Naive thymus-derived CD4-positive, alpha-beta T cell (primary cell): ENCODE measurements at places on chromosomes 2 and 18. TPM values are rescaled to one million over a fixed set of nuclear protein-coding genes. Genes with fewer than 3 reads are reported as not detected.

DNA sequence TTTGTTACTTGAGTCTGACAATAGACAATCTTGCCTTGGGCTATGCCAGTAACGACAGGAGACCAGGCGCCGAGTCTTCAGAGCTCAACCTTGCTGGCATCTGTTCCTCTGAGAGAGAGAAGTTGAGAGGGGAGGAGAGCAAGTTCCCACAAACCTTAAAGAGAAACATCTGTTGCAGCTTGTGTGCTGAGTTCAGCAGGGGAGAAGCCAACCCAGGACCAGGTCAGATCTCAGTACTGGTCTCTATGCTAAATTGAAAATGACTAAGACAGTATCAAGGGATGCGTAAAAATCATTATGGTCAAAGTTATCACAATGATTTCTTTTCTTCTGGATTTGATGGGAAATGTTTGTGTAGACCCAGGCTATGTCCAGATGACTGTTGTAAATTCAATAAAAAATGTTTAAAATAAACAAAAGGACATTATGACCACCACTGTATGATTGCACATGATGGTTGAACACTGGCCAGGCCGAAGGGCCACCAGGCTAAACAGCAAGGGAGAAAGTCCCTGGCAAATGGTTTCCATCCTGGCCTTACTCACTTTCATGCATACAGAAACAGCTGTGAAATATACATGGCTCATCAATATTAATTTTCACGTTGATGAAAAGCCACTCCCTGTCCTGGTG lies 100.3 kb upstream of the PMAIP1 start:
- no peaks in the 10 kb centered on the region for H3K27me3 ChIP-seq
- no peak for DNase-seq
- H3K4me3 ChIP-seq, result no peak overlapping the region
- H3K4me1 ChIP-seq, result no peaks in the 10 kb centered on the region

- H3K27ac ChIP-seq, result no peak overlapping the region
- H3K27me3 ChIP-seq, result no peaks in the 10 kb centered on the region
- H3K4me3 ChIP-seq, result no peak overlapping the region
- no peaks in the 10 kb centered on the region for H3K4me1 ChIP-seq
- no peak for DNase-seq
Measured at GRCh38 chr2:202149155-202149762, 76.2 kb downstream of the KIAA2012 start.

DNA sequence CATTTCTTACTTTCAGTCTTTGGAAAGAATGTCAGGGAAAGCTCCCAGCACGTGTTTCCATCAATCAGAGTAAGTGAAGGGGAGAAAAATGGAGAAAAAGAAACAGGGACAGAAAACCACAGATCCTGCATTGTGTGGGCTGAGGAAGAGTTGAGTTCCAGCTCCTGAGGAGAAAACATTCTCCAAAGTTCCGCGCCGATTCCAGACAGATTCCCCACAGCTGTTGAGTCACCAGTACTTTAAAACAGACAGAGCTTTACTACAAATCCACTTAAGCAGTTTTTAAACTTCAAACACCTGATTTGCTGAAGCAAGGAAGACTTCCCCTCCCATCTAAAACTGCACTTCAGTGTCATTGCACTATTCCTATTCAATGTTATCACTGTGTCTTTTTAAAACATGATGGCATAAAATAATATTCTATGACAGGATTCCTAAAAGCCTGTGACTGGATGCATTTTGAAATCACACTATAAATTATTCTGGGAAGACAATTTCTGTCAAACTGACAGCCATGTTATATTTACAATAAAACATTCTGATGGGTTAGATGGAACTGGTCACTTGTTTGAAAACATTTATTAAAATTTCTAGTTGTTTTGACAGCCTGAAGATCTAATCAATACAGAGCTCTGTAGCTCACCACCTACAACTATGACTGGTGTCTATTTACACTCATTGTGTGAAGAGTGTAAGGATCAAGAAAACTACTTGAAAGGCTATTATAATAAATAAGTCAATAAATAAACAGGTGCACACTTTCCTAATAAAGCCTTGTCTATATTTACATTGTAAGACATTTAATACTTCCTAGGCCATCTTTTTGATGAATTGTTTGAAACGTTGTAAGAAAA lies 40.9 kb downstream of the TCF4 start:
- DNase-seq, result no peak
- no peaks in the 10 kb centered on the region for H3K36me3 ChIP-seq
- no peak overlapping the region for H3K4me3 ChIP-seq
- no peaks in the 10 kb centered on the region for H3K4me1 ChIP-seq
- no peak overlapping the region for H3K27ac ChIP-seq

- peak overlapping the region; percentile 3 for H3K4me3 ChIP-seq
- peak; percentile 22 for DNase-seq
- peaks cover 21% of the 10 kb centered on the region for H3K4me1 ChIP-seq
- peak overlapping the region; percentile 14 for H3K27ac ChIP-seq
- H3K36me3 ChIP-seq, result no peaks in the 10 kb centered on the region
Measured at GRCh38 chr2:136212426-136213378, 94.8 kb upstream of the CXCR4 start.

- H3K4me1 ChIP-seq, result no peaks in the 10 kb centered on the region
- no peak overlapping the region for H3K27ac ChIP-seq
- no peak overlapping the region for H3K4me3 ChIP-seq
- no peak for DNase-seq
- no peaks in the 10 kb centered on the region for H3K36me3 ChIP-seq
Measured at GRCh38 chr2:60072609-60073008, 480.8 kb downstream of the BCL11A start.

GRCh38 chr2:8367833-8368232 lies 314.0 kb upstream of the ID2 start:
- H3K27ac ChIP-seq, result no peak overlapping the region
- no peaks in the 10 kb centered on the region for H3K27me3 ChIP-seq
- no peak for DNase-seq
- no peaks in the 10 kb centered on the region for H3K36me3 ChIP-seq
- H3K4me3 ChIP-seq, result no peak overlapping the region
- no peaks in the 10 kb centered on the region for H3K4me1 ChIP-seq

DNA sequence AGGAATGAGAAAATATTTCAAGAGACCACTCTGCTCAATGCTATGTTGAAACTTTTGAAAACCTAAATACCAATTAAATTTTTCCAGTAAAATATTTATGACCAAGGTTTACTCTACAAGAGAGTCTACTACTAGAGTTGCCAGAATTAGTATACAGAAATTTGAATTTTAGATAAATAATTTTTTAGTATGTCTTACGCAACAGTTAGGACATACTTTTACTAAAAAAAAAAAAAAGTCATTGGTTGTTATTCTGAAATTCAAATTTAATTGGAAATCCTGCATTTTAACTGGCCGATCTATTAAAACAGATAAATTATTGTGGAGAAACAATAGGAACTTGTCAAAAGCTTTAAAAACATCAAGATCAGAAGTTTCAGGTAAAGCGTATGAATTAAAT lies 49.1 kb upstream of the TMEM200C start:
- no peaks in the 10 kb centered on the region for H3K36me3 ChIP-seq
- no peaks in the 10 kb centered on the region for H3K27me3 ChIP-seq
- no peak for DNase-seq
- no peak overlapping the region for H3K4me3 ChIP-seq
- no peaks in the 10 kb centered on the region for H3K4me1 ChIP-seq

DNA sequence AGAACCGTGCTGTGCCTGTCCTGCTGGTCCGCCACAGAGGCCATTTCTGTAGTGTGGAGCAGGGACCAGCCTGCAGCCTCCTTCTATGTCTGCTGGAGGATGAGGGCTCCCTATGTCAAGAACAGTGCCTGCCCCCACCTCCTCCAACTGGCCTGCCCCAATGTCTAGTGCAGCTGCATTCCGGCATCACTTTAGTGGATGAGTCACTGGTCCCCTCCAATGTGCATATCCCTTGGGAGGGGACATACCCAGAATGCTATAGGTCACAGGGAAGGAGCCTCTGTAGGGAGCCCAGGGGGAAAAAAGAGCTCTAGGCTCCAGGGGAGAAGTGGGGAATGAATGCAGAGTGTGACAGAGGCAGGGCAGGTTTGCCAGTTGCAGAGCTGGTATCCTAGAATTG lies 219.6 kb downstream of the CELF4 start:
- DNase-seq, result no peak
- no peaks in the 10 kb centered on the region for H3K4me1 ChIP-seq
- no peak overlapping the region for H3K27ac ChIP-seq
- H3K27me3 ChIP-seq, result no peaks in the 10 kb centered on the region
- no peak overlapping the region for H3K4me3 ChIP-seq
- H3K36me3 ChIP-seq, result no peaks in the 10 kb centered on the region

GRCh38 chr18:51397347-51397962 lies 200.0 kb upstream of the MEX3C start:
- no peak overlapping the region for H3K27ac ChIP-seq
- DNase-seq, result no peak
- H3K36me3 ChIP-seq, result no peaks in the 10 kb centered on the region
- H3K4me3 ChIP-seq, result no peak overlapping the region

- peaks cover 6% of the 10 kb centered on the region for H3K4me1 ChIP-seq
- no peak overlapping the region for H3K27ac ChIP-seq
Measured at GRCh38 chr2:172931918-172932520, 143.6 kb upstream of the MAP3K20 start.

- no peaks in the 10 kb centered on the region for H3K27me3 ChIP-seq
- H3K4me1 ChIP-seq, result no peaks in the 10 kb centered on the region
- no peaks in the 10 kb centered on the region for H3K36me3 ChIP-seq
- H3K27ac ChIP-seq, result no peak overlapping the region
Measured at GRCh38 chr18:42807887-42808286, 307.6 kb downstream of the RIT2 start.

- H3K4me3 ChIP-seq, result no peak overlapping the region
- H3K4me1 ChIP-seq, result peaks cover 25% of the 10 kb centered on the region
- no peaks in the 10 kb centered on the region for H3K36me3 ChIP-seq
- H3K27me3 ChIP-seq, result no peaks in the 10 kb centered on the region
Measured at GRCh38 chr18:3598581-3598980, 148.6 kb downstream of the TGIF1 start.

GRCh38 chr2:150887926-150888325 lies 373.7 kb downstream of the RBM43 start:
- no peak overlapping the region for H3K27ac ChIP-seq
- H3K27me3 ChIP-seq, result no peaks in the 10 kb centered on the region
- no peaks in the 10 kb centered on the region for H3K4me1 ChIP-seq
- H3K36me3 ChIP-seq, result no peaks in the 10 kb centered on the region
- H3K4me3 ChIP-seq, result no peak overlapping the region
- no peak for DNase-seq

DNA sequence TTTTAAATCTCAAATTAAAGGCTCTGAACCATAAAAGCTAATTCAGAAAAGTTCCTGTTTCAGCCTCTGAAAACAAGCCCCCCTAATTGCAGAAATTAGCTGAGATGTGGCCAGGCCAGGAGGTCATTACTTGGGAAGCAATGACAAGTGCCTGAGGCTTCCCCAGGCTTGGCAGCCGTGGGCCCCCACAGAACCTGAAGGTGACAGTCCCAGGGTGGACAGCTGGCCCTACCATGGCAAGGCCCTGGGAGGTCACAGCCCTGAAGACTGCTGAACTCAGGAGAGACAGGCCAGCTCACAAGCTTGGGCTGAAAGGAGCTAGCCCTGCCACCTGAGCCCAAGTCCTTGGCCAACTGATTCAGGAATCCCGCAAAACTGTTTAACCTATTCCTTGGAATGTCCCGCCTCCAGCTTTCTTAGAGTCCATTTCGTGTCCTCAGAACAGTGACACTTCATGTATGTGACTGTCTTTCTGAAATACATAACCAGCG lies 54.3 kb upstream of the PKDCC start:
- H3K36me3 ChIP-seq, result no peaks in the 10 kb centered on the region
- H3K27ac ChIP-seq, result no peak overlapping the region
- no peak for DNase-seq
- H3K27me3 ChIP-seq, result no peaks in the 10 kb centered on the region
- H3K4me1 ChIP-seq, result no peaks in the 10 kb centered on the region
- no peak overlapping the region for H3K4me3 ChIP-seq

GRCh38 chr18:48022531-48023329 lies 92.3 kb upstream of the SMAD2 start:
- H3K36me3 ChIP-seq, result no peaks in the 10 kb centered on the region
- no peaks in the 10 kb centered on the region for H3K4me1 ChIP-seq
- no peaks in the 10 kb centered on the region for H3K27me3 ChIP-seq

The IWS1 gene
- 57.5 TPM for total RNA-seq

The CLEC4F gene
- not detected in 2 replicates for total RNA-seq

The TMEM200C gene
- not detected for total RNA-seq

The C2orf78 gene
- total RNA-seq, result not detected

The CPO gene
- 0.32 TPM for total RNA-seq

The RRM2 gene
- total RNA-seq, result 0.51 TPM

The TMEM163 gene
- not detected for total RNA-seq

The CDKL4 gene
- total RNA-seq, result not detected

The CENPA gene
- total RNA-seq, result not detected

The LRRTM4 gene
- total RNA-seq, result not detected

The BBS5 gene
- 3.8 TPM for total RNA-seq
